SK-N-DZ (cell line): ENCODE measurements at places on chromosomes 6 and 20.

GRCh38 chr6:40819182-40819834 lies 219.7 kb downstream of the UNC5CL start:
- DNase-seq: no peak

DNA sequence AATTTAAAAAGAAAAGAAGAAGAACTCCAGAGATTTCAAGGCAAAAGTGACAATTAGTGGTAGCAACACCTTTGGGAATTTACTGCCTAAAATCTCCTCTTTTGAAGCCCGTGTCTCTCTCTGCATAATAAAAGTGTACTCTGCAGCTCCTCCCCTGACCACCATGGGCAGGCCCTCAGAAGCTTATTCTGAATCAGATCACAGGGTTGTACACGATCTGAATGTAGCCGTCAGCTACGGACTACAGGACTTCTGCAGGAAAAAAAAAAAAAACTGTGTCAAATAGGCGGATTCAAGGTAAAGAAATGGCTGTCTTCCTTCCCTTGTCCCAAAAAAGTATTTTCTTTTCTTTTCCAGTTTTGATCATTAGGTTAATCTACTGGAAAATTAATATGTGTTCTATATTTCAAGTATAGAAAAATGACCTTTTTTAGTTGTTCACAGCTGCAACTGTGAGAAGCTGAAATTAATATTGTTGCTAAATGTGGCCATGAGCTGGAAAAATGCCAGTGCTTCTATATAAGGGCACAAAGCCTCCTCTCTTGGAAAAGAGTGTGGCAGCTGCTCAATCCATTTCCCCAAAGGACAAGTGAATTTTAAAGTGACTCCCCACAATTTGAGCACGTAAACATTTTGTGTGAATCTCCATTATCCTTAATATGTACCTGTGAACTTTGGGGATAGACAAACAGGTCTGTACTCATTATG lies 397.4 kb downstream of the C6orf118 start:
- DNase-seq: no peak

GRCh38 chr6:155261111-155261900 lies 2.5 kb upstream of the CLDN20 start:
- DNase-seq: no peak

DNA sequence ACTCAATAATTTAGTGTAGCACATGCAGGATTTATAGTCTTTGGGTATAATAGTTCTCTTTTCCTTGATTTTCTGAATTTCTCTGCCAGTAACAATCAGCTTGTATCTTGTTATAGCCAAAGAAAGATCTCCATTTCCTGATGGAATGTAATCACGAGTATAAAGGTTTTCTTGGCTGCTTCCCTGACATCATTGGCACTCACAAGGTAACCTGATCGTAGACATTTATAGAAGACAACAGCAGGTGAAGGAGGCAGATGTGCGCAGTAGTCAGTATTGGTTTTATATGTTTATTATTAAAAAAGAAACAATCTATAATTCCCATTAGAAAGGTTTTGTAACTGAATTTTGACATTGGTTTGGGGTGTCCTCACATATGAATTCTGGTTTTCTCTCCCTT lies 44.3 kb upstream of the SYNJ2 start:
- DNase-seq: no peak

DNA sequence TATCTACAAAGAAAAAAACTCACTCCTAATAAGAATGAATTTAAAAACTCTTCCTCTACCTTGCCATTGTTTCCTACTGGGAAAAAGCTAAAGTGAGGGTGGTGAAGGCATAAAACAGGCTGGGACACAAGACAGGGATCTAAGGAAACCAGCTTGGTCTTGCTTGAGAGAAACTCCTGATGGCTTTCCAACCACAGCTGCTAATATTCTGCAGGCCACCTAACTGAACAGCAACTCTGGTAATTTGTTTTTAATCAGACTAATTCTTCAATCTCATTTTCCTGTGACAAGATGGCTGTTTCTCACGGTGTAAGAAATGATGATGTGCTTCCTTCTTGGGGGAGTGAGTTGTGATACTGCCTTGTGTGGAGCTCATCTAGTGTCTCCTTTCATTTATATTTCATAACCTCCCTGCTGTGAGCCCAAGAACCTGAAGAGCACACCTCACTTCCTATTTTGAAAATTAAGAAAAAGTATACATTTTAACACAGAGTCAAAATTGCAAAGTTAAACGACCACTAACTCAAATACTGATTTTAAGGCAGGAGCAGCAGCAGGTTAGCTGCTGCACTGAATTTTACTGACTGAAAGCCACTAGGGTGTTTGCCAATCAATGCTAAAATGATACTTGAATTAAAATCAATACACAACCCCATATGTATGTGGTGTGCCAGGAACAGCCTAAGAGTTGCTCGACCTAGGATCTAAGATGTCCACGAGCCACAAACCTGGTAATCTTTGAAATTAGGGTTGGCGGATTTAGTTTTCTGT lies 58.0 kb downstream of the BACH2 start:
- peak; percentile 79 for DNase-seq
